Mucosa of gallbladder (tissue), 1 donor: ENCODE measurements at places on chromosomes 5 and 9.

DNA sequence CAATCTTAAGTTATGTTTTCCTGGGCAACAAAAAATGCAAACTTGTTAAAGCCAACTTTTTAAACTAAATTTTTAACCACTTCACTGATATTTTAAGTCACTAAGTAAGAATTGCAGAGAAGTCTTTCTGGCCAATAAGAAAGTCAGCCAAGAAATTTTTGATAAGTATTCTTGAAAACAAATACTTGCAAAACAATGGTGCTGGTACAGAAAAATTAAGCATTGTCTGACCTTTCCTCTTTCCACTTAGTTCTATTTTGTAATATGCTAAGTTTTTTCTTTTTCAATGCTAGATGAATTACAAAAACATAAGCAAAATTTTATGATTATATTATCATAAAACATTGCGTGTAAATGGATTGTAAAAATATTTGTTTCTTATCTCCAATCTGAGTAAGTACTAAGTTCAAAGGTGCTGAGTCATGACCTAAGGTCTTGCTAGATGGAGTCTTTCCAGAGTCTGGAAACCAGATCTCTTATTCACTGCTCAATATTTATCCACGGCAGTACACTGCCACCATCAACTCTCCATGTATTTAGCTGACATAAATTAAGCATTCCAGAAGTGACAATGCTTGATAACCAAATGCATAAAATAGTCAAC, 139.7 kb downstream of the MEF2C start:
- DNase-seq = peak; percentile 23

GRCh38 chr5:115600766-115601165, 1.5 kb downstream of the TICAM2 start:
- DNase-seq = no peak

DNA sequence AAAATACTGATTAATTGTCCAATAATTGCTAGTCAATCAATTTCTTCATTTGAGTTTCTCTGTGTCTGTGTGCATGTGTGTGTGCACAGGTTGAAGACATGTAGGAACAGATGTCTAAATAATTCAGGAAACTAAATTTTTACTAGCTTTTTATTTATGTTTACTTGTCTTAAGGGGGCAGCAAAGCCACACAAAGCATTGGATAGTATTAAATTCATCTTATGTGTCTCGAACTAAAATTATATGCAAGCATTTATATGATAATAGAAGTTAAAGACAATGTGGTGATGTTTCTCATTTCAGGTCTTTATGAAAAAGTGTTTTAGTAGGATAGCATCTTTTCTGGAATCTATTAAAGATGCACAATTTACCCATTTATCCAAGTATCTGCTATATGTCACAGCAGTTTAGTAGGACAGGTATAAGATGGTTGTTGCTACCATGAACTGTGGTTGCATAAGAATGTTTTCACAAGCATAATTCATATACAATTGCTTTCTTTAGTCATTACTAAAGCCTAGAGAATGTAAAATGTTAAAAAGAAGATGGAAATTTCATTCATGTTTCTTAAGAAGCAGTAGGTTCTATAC, 784.6 kb upstream of the NUDT12 start:
- DNase-seq = no peak

- peak; percentile 23 for DNase-seq
These were observed 566.4 kb downstream of the EFNA5 start for GRCh38 chr5:107104040-107104995.

- DNase-seq = no peak
These were observed 136.5 kb downstream of the MEF2C start for GRCh38 chr5:88746438-88746882.

DNA sequence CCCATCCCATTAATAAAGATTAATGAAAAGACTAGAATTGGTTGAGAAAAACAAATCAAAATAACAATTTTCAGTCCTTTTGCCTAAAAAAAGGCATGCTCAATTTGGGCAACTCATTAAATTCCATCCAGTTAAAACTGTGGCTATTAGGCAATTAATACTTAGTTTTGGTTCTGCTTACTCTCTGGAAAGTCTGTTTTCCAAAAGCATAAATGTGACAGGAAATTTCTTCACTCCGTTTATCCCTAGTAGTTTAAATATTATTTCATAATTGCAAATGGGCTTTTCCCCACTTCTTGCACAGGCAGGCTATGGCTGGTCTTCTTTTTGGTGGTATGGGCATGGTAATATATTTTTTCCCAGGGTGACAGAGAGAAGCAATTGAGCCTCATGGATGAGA, 373.3 kb upstream of the KLF4 start:
- DNase-seq = no peak

- no peak for DNase-seq
These were observed 18.1 kb upstream of the SSBP2 start for GRCh38 chr5:81768935-81769452.

DNA sequence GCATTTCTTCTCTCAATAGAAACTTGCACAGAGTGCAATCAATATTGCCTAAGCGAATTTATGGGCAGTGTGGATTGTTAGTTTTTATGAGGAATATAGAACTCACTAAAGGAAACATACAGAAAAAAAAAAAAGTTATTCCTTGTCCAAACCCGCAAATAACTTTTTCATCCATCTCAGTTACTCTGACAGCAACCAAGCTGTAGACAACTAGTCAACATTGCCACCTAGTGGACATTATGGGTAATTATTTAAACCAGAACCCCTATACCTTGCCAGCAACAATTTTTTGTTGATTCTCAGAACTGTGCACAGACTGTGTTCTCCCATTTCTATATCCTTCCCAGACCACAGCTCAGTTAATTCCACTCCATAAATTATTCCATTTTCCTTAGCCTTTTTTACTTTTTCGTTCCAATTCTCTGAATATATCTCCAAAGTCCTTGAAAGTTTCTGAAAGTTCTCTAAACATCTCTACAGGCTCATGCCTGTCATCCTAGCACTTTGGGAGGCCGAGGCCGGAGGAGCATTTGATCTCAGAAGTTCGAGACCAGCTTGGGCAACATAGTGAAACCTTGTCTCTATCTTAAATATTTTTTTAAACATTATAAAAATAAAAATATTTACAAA, 2.6 kb upstream of the AFAP1L1 start:
- DNase-seq = no peak

- DNase-seq = no peak
These were observed 31.3 kb downstream of the IPPK start for GRCh38 chr9:92638621-92639101.

- DNase-seq = no peak
These were observed 31.1 kb downstream of the IL4 start for GRCh38 chr5:132704875-132705274.

- no peak for DNase-seq
These were observed 151.5 kb downstream of the SLC12A2 start for GRCh38 chr5:128234928-128235641.

DNA sequence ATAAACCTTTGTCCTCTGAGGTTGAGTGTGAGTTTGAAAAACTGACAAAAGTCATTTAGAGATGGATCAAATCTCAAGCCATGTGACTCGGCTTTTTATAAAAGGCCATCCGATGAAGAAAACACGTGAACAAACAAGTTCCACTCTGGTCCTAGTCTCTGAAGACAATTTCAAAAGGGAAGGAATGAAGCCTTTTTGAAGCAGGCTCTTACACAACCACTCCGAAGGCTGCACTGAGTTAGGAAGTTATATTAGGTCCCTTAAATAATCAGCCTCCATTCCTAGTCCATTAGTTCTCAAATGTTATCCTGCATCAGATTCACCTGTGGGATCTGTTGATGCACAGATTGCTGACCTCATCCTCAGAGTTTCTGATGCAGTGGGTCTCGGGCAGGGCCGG, 166.6 kb upstream of the HMHB1 start:
- DNase-seq = no peak

DNA sequence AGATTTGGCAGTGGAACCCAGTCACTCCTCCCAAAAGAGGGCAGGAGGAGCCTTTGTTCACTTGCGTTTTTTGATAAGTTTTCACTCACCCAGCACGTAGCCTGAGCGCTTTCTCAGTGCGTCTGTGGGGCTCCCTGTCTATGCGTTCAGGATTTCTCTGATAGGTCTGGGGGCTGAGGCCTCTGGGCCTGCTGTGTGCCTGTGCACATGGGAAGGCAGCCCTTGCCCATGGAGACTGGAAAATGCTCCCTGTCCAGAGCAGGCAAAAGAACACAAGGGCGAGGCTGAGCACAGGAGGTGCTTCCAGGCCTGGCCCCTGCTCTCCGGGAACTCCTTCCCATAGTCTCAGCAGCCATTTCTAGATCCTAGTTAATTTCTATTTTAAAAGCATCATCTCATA, 249.9 kb downstream of the FSTL4 start:
- DNase-seq = no peak

- no peak for DNase-seq
These were observed 1763.7 kb downstream of the EFNA5 start for GRCh38 chr5:105907016-105907415.

DNA sequence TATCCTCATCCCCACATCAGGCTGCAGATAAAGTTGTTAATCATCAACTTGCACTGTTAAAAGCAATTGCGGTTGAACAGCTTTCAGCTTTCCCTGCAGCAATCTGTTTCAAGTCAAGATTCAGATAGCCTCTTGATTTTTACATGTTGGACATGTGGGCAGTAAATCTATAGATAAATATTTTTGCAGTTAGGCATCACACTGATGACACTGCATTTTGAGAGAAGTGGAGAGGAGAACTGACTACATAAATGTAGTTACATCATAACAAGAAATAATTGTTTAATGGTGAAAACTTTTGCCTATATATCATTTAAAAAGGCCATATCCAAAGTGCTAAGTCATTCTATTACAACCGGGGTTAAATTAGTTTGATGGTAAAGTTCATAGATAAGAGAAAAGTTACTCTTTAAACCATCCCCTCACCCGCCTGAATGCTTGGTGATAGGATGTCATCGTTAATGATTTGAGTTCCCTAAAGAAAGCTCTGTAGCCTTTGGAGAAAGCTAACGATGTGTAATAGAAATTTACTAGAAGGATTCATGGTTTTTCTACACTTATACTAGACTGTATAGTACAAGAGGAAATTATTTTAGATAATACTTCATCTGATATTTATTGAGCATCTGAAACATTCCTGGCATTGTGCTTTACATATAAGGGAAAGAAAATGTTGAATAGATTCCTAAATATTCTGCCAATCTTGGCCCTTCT, 30.8 kb upstream of the ALDH1A1 start:
- peak; percentile 21 for DNase-seq

DNA sequence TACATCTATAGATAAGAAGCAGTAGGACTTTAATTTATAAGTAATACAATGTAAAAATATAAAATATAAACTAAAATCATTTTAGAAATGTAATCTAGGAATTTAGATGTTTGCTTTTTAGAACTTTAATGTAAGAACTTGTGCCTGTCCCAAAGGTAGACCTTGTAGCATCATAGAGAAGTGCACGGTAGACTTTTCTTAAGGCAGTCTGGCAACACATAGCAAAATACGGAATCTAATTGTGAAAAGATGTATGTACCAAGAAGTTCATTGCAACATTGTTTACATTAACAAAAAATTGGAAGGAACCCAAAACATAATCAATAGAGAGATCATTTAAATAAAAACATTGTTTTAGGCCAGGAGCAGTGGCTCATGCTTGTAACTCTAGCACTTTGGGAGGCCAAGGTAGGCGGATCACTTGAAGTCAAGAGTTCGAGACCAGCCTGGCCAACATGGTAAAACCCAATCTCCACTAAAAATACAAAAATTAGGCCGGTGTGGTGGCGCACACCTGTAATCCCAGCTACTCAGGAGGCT, 84.6 kb upstream of the SMIM15 start:
- DNase-seq = no peak

DNA sequence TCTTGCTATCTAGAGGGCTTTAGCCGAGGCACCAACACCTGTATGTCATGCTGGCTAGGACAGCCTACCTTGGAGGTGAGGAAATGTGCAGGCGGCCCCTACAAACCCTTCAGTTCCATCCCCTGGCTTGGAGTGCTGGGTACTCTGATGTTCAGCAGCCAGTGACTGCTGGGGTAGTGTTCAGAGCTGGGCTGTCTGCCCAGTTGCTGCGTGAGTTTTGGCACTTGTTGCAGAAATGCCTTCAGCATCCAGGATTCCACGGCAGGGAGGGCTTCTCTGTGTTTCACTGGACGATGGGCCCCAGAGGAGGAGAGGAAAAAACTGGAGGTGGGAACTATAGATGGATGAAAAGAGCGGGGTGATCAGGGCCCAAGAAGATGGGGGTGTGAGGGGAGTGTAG, 10.4 kb downstream of the SWI5 start:
- DNase-seq = peak; percentile 39

- no peak for DNase-seq
These were observed 106.3 kb downstream of the CCDC192 start for GRCh38 chr5:127809533-127809932.

DNA sequence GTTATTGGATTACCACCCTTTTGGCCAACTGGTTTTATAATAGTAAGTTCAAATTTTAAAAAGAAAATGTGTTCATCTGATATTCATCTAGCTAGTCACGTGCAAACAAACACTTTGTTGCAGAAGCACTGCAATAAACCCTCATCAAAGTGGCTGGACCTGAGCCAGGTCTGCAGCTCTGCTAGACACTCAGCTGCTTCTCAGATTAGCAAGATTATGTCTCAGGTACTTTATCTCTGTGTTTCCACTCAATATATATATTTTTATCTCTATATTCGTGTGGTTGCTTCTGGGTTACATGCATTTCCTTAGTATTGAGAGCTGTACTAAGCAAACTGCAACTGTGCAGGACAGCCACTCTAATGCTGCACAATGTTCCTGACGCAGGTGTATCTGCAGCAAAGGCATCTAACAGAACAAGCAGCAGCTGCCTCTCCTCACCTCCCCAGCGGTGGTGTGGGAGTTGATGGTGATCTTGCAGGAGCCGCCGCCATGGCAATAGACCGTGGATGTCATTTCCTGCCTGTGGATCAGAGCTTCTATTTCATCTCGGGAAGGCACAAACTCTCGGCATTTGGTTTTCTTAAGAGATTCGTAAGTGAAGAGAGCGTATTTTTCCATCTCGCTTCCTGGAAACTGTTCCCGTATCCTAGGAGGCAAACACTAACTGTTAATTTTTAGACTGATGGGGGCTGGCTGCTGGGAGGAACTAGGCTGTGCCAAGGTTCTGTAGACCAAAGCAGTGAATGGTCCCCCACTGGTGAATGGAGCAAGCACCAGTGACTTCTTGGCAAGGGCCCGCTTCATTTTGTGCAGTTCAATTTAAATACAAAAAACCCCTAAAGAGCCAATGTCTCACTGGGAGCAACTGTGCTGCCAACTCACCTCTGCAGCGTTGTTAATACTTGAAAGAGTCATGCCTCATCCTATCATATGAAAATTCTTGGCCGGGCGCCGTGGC, 56.7 kb upstream of the RETREG1 start:
- no peak for DNase-seq

- no peak for DNase-seq
These were observed 21.2 kb downstream of the FTMT start for GRCh38 chr5:121872856-121873255.

- DNase-seq = no peak
These were observed 114.2 kb downstream of the EFNA5 start for GRCh38 chr5:107556575-107556974.

DNA sequence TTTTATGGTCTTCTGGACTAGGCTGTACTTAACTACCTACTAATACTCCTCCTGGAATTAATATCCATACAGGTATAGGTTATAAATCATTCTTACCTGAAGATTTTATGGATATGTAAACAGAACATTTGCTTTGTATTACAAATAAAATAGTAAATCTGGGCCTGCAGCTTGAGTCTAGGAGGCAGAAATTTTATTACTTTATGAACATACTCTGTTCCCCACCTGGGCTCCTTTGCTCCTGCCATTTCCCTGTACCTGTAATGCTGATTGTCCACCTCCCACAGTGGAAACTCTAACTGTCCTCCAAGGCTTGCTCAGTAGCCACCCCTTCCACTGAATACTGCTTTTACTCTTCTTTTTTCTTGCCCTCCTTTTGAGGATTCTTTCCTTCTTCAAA, 108.0 kb downstream of the PAM start:
- no peak for DNase-seq

- no peak for DNase-seq
These were observed 33.1 kb upstream of the ITGA2 start for GRCh38 chr5:52956014-52956413.
